Frontal cortex (tissue), 4 donors: ENCODE measurements at places on chromosomes 4 and X. TPM values are rescaled to one million over a fixed set of nuclear protein-coding genes. Genes with fewer than 3 reads are reported as not detected.

- no peak for DNase-seq
Measured at GRCh38 chr4:37381040-37381668, 136.6 kb downstream of the NWD2 start.

DNA sequence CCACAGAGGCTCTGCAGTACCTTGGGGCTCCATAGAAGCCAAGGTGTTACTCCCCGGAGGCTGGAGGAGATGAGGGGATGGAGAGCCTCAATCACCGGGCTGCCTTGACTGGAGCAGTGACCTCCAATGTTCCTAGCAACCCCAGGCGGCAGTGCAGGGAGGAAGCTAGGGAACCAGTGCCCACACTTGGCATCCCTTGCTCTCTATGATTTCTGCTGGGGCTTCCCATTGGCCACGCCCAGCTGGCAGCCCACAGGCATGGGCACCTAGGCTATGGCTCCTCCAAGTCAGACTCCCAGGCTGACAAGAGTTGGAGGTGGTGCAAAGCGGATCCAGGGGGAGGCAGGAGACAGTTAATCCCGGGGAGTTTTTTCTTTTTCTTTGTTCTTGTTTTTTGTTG, 229.7 kb downstream of the EVC2 start:
- DNase-seq = no peak

- DNase-seq = no peak
Measured at GRCh38 chr4:117421706-117422105, 336.3 kb upstream of the TRAM1L1 start.

GRCh38 chr4:105067946-105068345, 78.7 kb upstream of the TET2 start:
- no peak for DNase-seq

GRCh38 chr4:94256144-94256783, 48.6 kb downstream of the SMARCAD1 start:
- no peak for DNase-seq

- no peak for DNase-seq
Measured at GRCh38 chr4:15938182-15938581, 358 bp downstream of the FGFBP1 start.

- DNase-seq = no peak
Measured at GRCh38 chrX:54540289-54540688, 10.3 kb downstream of the GNL3L start.

- DNase-seq = no peak
Measured at GRCh38 chr4:77204621-77205020, 47.6 kb downstream of the CCNG2 start.

GRCh38 chr4:32748061-32748460, 2027.9 kb downstream of the PCDH7 start:
- no peak for DNase-seq

DNA sequence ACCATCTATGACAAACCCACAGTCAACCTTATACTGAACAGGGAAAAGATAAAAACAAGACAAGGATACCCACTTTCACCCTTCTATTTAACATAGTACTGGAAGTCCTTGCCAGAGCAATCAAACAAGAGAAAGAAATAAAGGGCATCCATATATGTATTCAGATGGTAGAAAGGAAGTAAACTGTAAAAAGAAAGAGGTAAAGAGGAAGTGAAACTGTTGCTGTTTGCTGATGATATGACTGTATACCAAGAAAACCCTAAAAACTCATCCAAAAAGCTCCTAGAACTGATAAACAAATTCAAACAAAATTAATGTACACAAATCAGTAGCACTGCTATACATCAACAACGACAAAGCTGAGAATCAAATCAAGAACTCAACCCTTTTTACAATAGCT, 538.7 kb upstream of the PABPC4L start:
- no peak for DNase-seq

DNA sequence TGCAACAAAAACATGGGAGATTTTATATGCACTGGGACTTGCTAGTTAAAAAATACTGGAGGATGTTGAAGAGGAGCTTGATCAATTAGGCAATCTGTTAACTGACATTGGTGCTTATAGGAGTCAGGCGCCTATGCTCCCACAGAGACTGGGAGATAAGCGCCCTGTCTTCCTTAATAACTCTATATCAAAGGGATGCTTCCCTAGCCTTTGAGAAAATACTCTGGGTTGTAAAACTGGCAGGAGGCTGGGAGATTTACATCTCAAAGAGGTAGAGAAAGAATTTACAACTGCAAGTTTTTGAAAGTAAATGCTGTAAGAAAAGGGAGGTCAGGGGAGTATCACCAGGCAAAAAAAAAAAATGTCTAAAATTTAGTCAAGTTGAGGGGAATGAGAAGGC, 325.4 kb downstream of the PCDH10 start:
- DNase-seq = no peak

- no peak for DNase-seq
Measured at GRCh38 chr4:67575232-67576058, 16.9 kb downstream of the STAP1 start.

DNA sequence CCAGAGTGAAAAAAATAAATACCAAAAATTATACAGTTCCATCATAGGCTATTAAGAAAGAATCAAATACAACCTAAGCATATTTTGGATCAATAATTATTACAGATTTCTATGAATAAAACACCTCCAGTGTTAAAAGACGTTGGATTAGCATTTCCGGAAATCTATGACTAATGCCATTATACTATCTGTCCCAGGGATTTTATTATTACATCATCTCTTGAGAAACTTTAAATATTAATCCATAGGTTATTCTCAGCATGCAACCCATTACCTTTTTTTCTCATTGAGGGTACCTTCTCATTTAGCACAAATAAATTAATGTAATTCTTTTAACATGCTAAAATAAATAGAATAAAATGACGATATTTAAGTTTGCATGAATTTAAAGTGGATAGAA, 44.6 kb downstream of the CXorf58 start:
- DNase-seq = no peak

DNA sequence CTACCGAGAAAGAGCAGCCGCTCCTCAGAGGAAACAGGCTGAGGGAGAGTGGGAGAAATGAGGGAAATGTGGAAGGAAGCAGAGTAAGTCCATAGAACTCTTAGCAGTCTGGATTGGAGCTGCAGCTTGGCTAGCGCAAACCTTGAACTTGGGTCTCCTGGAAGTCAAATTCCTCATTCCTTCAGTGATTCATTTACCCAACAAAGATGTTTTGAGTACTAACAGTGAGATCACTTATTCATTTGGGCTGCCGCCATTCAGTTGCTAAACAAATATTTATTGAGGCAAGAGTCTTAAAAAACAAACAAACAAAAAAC, 51.5 kb downstream of the SEL1L3 start:
- DNase-seq = no peak

DNA sequence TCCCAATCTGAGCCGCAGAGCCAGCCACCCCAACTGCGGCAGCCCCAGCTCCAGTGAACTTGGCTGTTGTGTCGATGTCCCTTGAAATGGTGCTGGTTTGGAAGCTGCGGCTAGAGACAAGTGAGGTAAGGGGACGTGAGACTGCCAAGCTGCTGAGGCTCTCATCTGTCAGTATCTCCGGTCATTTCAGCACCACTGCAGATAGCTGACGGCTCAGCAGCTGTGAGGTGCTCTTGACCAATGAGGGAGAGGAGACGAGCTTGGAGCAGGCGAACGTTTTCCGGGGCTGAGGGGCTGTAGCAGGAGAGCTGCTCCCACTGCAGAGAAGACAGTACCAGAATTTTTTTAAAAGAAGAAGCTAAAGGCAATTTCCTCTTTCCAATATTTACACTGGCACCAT, 175.5 kb upstream of the CASK start:
- no peak for DNase-seq

DNA sequence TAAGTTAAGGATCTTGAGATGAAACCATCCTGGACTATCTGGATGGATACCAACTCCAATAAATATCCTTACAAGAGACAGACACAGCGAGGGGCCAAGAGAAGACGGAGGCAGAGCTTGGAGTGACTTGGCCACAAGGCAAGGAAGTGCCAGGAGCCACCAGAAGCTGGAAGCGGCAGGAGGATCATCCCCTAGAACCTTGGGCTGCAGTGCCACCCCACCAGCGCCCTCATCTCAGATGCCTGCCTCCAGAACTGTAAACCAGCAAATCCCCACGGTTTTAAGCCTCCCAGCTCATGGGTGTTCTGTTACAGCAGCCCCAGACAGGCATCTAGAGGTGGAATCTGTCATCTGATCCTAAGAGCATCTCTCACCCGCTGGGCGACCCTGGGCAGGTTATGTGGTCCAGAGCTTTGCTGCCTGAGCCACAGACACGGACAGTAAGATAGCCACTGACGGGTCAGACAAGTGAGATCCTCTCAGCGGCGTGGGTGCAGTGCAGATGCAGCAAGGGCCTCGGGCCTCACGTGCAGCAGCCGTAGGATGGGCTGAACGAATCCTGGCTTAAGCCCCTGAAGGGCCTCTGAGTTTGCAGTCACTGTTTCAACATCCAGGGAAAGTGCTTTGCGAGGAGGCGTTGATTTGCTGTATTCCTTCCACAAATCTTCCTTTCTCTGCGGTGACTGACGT, 25.1 kb upstream of the MXD4 start:
- DNase-seq = no peak

DNA sequence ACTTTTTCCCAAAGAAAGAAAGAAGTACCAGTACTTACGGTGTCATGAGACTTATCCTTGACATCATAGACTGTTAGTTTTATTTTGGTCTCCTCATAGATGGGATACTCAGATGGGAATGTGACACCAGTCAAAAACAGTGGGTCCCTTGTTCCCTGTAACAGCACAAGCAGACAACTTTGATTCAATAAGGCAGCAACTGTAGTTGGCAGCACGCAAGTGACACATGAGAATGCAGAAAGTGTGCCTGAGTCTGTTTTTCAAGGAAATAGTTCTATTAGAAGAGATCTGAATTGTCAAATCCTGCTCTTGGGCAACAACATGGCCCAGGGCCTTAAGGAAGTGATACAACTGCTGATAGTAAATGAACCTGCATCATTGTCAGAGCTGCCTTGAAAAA, 443.2 kb downstream of the INPP4B start:
- DNase-seq = no peak

DNA sequence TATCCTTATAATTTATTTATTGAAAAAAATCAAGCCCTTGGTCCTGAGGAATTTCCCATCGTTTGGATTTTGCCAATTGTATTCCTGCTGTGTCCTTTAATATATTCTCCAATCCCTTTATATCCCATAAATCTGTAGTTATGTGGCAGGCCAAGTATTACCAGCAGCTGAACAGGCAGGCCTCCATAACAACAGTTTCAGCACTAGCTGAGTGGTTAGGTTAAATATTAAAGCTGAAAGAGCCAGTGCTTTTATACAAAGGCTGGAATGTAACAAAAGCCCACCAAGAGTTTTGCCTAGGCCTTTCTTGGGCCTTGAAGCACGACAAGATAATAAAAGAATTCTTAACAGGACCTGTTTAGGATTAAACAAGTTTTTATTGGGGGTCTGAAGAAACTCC, 366.6 kb upstream of the GALNT7 start:
- DNase-seq = no peak

GRCh38 chr4:67158666-67159065, 386.6 kb downstream of the CENPC start:
- DNase-seq = no peak

DNA sequence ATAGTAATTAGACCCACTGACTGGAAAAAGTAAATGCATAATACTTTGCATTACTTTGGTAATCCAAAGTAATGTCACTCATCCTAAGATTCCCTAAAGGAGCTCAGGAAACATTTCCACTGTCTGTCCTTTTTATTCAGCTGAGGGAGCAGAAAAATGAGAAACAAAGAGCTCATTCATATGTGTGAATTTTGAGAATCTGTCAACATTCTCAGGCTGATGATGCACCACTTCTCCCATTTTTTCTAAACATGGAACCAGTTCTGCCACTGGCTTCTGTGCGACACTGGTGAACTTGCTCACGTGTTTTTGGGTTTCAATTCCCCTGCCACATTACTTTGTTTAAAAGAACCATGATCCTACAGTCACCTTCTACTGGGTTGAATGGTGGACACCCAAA, 28.4 kb upstream of the ADH7 start:
- DNase-seq = no peak

GRCh38 chr4:86152454-86152853, 207.4 kb downstream of the MAPK10 start:
- DNase-seq = no peak

DNA sequence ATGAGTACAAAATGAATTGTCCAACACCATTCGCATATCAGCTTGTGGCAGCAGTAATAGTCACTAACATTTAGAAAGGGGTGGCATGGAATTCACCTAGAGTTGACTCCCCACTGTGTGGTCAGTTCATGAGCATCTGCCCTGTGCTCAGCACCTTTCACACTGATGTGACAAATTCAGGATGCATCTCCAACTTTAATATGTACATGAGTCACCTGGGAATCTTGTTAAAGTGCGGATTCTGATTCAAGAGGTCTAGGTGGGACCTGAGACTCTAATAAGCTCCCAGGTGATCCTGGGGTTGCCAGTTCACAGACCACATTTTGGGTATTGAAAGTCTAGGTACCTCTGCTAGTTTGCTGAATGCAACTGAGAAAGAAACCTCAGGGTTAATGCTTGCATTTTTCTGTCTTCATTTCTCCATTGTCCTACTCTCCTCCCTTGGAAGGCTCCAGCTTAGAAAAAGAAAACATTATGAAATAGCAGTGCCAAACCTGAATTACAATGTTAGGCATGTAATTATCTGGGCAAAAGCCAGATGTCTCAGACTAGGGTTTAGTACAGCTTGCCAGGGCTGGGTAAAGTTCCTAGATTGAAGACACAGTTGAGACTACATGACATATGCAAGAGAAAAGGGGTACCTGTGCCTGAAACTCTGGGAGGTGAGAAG, 32.7 kb downstream of the TMSB4X start:
- no peak for DNase-seq

GRCh38 chr4:137180349-137180748, 351.9 kb downstream of the PCDH18 start:
- DNase-seq = no peak

GRCh38 chr4:53885668-53886067, 178.7 kb downstream of the CHIC2 start:
- no peak for DNase-seq

DNA sequence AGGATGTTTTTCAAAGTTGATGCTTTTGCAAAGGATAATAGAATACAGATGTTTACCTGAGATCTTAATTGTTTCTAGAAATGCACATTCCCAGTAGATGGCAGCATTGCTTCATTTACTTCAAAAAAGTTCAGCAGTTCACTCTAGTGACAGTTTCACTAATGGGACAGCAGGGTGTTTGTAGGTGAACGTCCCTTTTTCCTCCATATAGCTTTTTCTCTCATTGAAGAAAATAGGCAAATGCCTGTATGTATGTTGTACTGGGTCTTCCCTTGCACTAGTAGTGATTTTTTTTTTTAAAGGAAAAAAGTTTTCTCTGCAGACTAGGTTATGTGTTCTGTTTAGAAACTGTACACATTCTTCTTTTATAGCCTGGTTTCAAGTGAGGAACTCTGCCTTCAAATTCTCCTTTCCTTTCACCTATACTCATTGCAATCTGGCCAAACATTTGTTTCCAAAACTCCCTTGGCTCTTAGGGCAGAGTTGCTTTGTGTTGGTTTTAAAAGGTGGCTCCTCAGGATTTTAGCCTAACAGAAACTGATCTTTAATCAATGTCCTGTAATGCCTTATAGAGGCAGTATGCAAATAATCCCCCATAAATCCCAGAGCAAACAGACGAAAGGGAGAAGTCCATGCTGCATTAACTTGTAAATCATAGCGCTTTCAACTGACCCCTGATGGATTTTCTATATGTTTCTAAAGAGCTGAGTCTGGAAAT, 86.3 kb downstream of the EGF start:
- no peak for DNase-seq

STK32B gene
- 57.5 TPM for total RNA-seq

HADH gene
- total RNA-seq = 10.6 TPM

SEC31A gene
- total RNA-seq = 117 TPM

ATP6AP2 gene
- total RNA-seq = 106 TPM

RPS6KA6 gene
- 16.3 TPM for total RNA-seq

DKK2 gene
- 2.9 TPM for total RNA-seq

TDO2 gene
- not detected for total RNA-seq

SLC6A14 gene
- not detected for total RNA-seq

TRPC3 gene
- 9.4 TPM for total RNA-seq

GPR50 gene
- not detected for total RNA-seq
